ENCODE measurements at places on chromosomes 2 and 18.

DNA sequence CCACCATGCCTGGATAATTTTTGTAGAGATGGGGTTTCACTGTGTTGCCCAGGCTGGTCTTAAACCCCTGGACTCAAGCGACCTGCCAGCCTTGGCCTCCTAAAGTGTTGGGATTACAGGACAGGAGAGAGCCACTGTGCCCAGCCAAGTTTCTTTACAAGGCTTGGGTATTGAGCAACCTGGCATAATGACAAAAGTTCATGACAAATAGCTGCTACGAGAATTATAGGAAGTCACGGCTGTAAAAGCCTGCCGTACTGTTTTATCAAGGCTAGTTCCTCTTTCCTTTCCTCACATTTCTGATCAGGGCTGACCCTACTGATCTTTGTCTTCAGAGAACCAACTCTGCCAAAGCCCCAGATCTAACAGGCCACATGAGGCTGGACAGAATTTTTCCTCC is 490.4 kb upstream of the SPRED2 start:
- DNase-seq: no peak

DNA sequence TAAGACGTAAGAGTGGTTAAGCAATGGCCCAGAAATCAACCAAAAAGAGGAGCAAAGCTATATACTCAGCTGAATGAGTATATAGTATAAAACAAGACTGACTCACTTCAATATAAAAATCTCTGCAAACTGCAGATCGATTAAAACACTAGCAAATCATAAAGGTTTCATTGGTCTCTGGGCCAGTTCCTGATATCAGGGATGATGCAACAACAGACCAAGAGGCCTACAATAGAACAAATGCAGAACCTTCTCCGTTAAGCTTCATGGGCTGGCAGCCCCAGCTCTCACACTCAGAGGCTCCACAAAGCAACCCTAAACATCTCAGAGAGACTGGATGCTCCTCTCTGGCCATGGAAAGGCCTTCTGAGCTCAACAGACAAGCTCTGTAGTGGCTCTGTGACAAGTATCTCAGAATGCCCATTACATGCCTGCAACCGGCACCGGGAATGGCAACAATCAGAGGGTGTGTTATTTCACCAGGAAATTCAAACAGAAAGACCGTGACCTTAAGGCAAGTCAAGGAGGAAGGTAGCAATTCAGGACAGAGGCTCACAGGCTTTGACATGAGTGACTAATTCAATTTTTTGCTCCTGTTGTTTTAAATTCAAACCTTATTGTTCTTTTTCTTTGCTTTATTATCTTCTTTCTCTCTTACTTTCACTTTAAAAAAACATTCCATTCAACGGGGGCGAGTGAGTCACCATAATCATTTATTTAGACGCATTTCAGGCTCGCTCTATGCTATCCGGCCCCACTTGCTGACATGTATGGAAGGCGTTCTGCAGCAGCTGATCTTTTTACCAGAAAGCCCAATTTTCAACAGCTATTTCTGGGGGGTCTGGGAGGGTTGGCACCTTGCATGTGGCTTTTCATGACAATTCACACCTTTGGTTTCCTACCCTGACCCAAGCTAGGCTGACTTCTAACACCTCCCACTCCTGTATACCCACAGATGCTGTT is 15.1 kb downstream of the CYRIA start:
- no peak for DNase-seq

DNA sequence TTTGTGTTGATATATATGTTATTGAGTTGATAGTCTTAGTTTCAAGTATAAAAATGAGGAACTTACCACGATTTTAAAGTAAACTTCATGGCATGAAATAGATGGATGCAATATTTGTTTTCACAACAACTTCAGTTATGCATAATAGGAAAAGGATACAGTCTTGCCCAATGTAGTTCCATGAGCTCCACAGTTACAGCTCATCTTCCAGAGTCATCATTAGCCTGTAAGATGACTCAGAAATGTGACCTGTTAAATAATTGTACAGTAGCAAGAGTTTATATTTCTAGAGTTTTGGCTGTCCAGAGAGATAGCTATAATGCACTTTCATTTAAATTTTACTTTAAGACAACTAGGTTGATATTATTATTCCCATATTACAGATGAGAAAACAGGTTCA is 80.9 kb upstream of the ARHGAP28 start:
- no peak for DNase-seq

GRCh38 chr2:66696374-66696773 is 261.4 kb downstream of the MEIS1 start:
- no peak for DNase-seq

GRCh38 chr18:23523429-23524212 is 20.3 kb downstream of the RMC1 start:
- no peak for DNase-seq

DNA sequence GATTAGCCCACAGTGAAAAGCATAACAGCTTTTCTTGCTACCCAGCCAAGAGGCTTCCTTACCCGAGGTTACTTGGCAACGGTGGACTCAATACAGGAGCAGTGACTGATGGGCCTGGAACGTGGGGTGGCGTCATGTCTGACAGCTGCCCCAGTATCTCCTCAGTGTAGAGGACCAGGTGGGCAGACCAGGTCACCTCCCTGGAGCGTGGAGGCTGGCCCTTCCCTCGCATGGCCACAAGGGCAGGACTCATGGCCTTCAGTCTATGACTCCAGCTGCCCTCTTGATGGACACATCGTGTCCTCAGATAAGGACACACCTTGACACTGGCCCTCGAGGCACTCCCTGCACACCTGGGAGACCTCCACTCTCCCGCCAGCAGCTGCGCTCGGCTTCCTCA is 6.4 kb downstream of the ASPRV1 start:
- DNase-seq: no peak

GRCh38 chr2:229133155-229133772 is 137.8 kb downstream of the PID1 start:
- DNase-seq: no peak

- no peak for DNase-seq
Measured at GRCh38 chr18:79392226-79392625, 3.5 kb upstream of the NFATC1 start.

- DNase-seq: no peak
Measured at GRCh38 chr18:46939337-46939963, 22.0 kb downstream of the KATNAL2 start.

- DNase-seq: no peak
Measured at GRCh38 chr2:160345071-160345764, 145.1 kb upstream of the ITGB6 start.

GRCh38 chr2:164363646-164364045 is 257.6 kb downstream of the GRB14 start:
- no peak for DNase-seq

- no peak for DNase-seq
Measured at GRCh38 chr2:191611614-191612013, 66.3 kb upstream of the NABP1 start.

DNA sequence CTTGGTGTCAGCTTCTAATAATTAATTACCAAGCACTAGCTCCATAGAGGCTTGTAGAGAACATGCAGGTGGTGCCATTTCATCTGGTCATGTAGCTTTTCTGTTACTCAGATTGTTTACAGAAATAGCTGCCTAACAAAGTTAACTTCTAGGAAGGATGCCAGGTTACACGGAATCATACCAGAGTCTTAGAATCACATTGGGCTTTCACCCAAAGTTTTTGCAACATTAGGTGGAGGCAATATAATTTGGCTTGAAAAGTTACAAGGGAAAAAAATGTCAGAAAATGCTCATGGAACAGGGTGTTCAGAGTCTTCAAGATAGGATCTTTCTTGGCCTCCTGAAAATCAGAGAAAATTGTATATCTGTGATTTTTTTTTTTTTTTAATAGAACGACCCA is 135.6 kb downstream of the ARHGAP15 start:
- no peak for DNase-seq

- DNase-seq: no peak
Measured at GRCh38 chr2:108591163-108591562, 56.9 kb downstream of the LIMS1 start.

DNA sequence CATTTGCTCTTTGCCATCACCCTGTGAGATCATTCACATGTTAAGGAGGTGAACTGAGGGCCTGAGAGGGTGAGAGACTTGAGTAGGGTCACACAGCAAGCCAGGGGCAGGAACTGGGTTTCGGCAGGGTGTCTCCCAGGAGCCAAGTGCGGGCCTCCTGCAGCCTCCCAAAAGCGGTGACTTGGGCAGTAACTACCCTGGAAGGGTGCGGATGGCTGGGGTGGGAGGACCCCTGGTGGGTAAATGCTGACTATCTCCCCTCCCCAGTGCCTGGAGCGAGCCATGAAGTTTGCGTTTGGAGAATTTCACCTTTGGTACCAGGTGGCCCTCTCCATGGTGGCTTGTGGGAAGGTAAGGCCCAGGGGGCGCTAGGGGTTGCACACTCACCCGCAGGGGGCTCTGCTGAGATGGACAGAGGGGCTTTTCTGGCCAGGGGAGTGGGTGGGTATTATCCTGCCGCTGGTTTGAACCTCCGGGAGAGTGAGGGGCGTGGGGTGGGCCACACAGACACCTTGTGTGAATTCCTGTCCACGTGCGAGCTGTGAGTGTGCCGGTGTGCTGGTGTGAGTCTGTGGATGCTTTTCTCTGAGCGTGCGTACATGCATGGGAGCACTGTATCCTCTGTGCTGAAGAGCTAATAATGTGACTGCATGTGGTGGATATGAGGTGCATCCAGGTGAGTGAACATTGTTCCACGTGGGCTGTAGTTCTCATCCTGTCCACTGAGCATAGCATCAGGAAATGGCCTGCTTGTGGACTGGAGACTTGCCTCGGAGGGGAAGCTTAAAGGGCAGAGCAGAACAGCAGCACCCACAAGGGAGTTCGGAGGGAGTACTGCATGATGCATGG is 91.0 kb upstream of the MCFD2 start:
- DNase-seq: no peak

DNA sequence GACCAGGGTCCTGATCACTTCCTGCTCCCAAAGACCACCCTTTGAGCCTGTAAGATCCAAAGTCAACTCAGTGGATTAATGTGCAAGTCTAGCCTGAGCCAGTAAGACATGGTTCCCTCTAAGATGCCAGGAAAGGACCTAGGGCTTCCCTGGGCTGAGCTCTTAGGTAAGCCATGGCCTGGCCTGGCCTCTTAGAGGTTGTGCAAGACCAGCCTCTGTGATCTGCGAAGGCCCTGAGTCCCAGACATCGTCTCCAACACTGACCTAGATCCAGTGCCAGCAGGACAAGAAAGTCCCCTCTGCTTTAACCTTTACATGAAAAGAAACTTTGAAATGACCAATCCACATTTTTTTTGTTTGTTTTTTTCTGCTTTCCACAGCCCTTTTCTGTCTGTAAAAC is 73.6 kb upstream of the CYP1B1 start:
- no peak for DNase-seq

- no peak for DNase-seq
Measured at GRCh38 chr2:148238561-148238960, 217.7 kb downstream of the MBD5 start.

GRCh38 chr2:231059756-231060155 is 3.1 kb downstream of the PSMD1 start:
- DNase-seq: no peak

DNA sequence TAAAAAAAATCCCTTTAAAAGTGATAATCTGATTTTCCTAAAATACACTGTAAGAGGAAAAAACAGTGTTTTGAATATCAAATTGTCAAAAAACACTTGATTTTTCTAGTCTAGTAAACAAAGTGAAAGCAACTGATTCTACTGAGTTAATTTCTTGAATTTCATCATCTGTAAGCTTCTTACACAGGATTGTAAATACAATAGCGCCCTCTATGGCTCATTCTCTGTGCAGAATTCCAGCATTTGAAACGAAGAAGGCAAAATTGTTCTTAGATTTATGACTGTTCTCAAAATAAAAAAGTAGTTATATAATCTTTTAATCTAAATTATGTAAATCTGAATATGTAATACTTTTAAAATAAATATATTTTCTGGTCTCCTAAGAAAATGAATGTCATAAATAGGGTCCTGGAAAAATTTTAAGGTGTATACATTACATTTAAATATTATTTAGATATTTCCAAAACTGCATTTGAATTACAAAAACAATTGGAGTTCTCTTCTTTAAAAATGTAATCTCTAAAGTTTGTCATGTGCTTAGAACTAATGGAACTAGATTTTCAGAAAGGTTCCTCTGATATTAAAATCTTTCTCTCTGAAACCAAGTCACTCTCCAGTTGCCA is 176.9 kb upstream of the MC4R start:
- no peak for DNase-seq

- no peak for DNase-seq
Measured at GRCh38 chr2:232139171-232139594, 177.7 kb downstream of the DIS3L2 start.

DNA sequence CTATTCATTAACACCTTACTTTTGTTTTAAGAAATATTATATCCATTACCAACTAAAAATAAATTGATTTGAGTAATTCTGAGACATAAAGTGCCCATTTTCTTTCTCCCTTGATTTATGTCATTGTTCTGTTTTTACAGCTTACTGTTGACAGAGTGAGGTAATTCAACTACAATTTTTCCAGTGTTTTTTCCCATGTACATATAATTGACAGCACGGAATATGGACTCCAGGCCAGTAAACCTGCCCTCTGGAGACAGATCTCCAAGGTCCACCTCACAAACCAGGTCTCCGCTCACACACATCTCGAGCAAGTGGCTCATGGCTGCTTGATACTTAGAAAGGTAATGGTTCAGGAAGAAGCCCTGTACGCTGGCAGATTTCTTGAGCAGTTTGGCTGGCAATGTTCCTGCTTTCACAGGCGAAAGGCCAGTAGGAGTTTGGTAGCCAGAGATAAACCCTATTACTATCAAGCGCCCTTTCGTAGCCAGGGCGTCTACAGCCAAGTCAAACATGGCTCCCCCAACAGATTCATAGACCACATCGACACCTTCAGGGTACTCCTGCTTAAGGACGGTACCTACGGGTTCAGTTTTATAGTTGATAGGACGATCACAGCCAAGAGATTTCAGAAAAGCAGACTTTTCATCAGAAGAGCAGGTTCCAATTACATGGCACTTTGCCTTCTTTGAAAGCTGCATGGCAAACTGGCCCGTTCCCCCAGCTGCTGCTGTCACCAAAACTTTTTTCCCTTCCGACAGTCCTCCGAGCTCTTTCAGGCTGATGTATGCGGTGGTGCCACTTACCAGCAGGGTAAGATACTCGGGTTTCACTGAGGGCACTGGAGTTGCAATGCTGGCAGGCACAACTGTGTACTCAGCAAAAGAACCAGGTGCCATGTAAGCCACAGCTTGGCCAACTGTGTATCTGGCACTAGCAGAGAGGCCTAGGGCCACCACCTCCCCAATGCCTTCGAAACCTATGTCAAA is 7.4 kb downstream of the PTGR3 start:
- no peak for DNase-seq

GRCh38 chr18:74013955-74014354 is 133.7 kb downstream of the FBXO15 start:
- DNase-seq: no peak

DNA sequence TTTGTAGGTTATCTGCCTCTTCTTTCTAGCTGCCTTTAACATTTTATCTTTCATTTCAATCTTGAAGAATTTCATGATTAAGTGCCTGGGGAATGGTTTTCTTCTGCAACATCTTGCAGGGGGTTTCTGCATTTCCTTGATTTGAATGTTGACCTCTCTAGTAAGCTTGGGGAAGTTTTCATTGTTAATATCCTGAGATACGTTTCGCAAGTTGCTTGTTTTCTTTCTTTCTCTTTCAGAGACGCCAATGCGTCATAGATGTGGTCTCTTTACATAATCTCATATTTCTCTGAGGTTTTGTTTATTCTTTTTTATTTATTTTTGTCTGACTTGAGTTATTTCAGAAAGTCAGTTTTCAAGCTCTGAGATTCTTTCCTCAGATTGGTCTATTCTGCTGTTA is 225.7 kb downstream of the XIRP2 start:
- DNase-seq: no peak
